CD4-positive, alpha-beta T cell treated with Interleukin-4 for 1 hour (primary cell): ENCODE measurements at places on chromosomes 16 and 17.
A peak's percentile ranks its signal among the peaks of the same experiment; 100 is the strongest.

- DNase-seq: peak; percentile 78
Measured at GRCh38 chr16:30567991-30568638, 3.4 kb downstream of the ZNF688 start.

DNA sequence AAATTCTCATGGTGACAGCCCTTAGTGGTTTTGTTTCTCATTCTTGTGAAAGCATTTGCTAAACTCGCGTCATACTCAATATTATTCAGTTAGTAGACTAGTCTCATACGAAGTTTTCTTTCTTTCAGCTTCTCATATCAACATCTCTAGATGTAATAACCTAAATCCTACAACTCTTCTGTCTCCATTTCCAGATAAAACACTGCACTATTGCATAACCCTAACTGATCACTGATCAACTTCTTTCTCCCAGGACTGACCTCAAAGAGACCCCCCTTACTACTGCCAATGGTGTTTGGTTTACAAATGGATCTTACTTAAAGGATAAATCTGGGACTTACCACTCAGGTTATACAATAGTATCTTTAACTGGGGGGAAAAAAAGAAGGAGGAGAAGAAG lies 36.3 kb upstream of the TEKT1 start:
- no peak for DNase-seq

- DNase-seq: no peak
Measured at GRCh38 chr17:31534223-31534888, 142.9 kb downstream of the RAB11FIP4 start.

DNA sequence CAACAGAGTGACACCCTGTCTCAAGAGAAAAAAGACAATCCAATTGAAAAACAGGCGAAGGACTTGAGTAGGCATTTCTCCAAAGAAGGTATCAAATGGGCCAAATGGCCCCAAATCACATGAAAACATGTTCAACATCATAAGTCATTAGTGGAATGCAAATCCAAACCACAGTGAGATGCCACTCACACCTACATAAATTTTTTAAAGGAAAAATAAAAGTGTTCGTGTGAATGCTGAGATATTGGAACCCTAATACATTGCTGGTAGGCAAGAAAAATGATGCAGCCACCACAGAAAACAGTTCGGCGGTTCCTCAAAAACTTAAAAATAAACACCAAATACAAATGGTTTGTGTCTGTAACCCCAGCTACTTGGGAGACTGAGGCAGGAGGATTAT lies 45.2 kb downstream of the PIGL start:
- no peak for DNase-seq

DNA sequence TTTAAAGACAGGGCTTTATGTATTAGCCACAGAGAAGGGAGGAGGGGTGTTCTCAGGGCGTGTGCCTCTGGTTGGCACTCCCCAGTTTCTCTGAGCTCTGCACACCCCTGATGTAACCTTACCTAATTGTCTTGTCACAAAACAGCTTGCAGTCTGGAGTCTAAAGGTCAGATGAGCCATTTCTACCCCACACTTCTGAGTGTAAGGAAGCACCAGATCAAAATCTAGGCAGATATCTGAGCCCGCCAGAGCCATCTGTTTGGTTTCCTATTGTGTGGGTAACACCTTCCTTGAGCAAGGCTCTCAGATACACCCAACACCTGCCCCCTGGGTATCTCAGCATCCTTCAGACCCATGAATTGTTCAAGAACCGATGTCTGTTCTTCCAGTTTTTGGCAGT lies 15.5 kb downstream of the CDH1 start:
- DNase-seq: no peak

GRCh38 chr17:2957631-2958286 lies 105.6 kb downstream of the OR1D5 start:
- no peak for DNase-seq
